RWPE1 (cell line): ENCODE measurements at places on chromosomes 11 and 22.

- DNase-seq, result no peak
Observed at GRCh38 chr22:47808886-47809620, 1046.6 kb downstream of the TBC1D22A start.

GRCh38 chr22:48576333-48577013 is 1251.2 kb downstream of the BRD1 start:
- DNase-seq, result no peak

DNA sequence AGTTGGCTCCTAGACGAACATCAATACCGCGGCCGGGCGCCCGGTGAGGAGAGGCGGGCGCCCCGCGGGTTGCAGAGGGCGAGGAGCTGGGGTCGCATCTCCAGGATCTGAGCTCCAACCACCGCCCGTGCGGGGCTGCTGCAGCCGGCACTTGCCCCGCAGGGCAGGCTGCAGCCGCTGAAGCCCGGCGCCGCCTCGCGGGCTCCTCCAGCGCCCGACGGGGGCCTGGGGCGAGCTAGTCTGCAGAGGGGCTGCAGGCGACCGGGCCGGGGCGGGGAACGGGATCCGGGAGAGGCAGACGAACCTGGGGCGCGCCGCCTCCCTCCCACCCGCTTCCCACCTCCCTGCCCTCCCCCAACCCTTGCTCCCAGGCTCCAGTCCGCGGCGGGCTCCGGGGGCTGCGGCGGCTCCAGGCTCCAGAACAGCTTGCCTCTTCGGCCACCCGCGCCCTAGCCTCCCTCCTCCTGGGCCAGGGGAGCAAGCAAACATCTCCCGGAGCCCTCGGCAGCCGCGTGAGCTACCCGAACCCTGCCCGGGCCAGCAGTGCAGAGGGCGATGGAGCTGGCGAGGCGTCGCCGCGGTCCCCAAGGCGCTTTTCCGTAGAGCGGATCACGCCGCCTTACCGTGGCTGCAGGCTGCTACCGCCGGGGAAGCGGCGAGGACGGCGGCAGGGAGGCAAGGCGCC is 802 bp downstream of the TENM4 start:
- peak; percentile 23 for DNase-seq

DNA sequence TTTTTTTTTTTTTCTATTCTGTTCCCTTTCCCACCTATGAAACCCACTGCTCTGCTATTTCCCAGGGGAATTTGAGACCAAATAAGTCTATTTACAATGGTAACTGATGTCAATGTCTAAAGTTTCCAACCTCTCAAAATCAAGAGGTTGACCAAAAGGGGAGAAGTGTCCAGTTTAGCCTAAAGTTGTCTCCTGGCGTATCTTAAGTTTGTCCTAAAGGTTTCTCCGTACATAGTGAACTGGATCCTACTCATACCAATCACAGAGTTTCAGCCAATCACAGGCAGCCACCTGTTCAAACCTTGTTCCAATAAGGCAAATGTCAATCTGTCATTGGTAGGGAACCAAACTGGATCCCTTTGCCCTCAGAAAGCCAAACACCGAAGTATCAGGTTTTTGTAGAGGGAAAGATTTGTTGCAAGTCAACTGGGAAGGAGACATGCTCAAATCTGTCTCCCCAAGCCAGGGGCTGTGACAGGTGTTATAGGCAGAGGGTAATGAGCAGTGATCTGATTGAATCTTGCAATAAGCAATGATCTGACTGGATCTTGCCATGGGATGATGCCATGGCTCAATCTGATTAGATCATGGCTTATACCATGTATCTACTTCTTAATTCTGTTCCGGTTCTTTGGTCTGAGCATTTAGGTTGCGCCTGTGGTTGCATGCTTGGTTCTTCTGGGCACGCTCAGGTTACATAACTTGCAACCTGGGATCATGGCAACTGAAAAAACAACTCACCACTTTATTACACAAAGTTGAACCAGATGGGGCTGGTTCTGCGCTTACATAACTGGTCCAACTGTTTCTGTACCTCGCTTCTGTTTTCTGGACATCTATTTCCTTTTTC is 1.1 kb upstream of the VPS37C start:
- DNase-seq, result peak; percentile 66

- DNase-seq, result no peak
Observed at GRCh38 chr11:109223451-109223850, 198.5 kb upstream of the C11orf87 start.

DNA sequence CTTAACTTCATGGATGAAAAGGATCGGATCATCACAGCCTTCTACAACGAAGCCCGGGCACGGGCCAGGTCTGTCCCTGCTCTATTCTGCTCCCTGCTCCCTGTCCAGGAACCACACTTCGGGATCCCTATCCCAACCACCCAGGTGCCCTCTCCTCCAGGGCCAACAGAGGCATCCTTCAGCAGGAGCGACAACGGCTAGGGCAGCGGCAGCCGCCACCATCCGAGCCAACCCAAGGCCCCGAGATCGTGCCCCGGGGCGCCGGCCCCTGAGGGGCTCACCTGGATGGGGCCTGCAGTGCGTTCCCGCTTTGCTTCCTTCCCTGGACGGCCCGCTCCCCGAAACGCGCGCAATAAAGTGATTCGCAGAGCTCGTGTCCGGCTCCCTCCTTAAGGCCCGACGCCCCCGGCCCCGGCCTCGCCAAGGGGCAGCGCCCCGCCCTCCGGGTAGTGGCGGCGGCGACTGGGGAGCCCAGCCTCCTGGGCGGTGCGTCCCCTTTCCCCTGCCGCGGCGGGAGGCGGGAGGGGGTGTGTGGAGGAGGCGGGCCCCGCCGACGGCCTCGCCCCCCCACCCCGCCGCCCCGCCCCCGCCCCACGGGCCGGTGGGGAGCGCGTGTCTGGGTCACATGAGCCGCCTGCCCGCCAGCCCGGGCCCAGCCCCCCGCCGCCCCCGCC is at the start of gene VEGFB:
Gene VEGFB, plus strand, starts transcription at position 672 of the 674 bp plus-strand sequence. CDS start 250 bp downstream, outside the sequence.
- no peak for DNase-seq

DNA sequence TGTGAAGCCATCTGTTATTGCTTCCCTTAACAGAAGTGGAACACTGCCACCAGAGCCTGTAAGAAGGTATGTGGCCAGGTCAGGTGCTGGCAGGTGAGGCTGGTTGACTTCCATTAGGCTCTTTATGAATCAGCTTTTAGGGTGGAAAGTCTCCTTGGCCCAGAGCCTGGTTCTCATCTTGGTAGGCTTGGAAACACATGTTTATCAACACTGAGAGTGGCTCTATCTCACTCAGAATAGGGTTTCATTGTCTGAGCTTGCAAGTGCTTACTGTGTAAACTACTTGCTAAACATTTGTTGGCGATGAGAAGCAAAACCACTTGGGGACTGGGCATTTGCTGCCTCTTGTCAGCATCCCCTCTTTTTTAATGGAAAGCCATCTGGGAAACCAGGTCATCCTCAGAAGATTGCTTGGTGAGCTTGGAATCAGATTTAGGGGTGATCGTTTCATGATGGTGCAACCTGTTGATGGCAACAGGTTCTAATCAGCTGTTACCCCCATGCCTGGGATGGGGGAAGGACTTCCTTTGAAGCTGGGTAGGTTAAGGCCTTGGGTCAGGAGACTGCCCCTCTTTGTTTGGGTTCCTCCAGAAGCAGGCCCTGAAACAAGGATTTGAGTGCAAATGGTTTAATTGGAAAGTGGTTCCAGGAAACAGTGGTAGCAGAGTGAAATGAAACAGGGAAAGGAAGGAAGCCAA is 75.0 kb upstream of the AMPD3 start:
- no peak for DNase-seq

GRCh38 chr11:65478388-65479183 is 20.3 kb upstream of the MALAT1 start:
- DNase-seq, result no peak

DNA sequence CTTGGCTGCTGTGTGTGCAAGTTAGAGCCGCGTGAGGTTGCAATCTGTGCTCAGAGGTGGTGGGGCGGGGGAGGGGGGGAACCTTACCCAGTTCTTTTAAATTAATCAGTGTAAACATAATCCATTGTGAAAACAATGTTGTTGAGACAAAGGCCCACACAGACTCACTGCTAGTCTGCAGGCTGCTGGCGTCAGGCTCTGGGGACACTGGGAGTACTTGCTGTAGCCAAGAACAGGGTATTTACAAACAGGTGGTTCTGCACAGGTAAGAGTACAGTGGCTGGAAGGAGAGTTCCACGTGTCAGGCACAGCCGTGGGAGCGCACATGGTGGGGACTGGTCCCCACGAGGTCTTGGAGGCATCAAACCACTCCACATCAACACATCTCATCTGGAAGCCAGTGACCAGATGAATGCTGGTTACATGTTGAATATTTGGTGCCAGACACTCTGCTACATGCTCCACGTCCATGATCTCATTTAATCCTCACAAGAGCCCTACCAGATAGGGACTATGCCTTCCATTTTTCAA is 27.4 kb downstream of the SCUBE1 start:
- DNase-seq, result no peak

DNA sequence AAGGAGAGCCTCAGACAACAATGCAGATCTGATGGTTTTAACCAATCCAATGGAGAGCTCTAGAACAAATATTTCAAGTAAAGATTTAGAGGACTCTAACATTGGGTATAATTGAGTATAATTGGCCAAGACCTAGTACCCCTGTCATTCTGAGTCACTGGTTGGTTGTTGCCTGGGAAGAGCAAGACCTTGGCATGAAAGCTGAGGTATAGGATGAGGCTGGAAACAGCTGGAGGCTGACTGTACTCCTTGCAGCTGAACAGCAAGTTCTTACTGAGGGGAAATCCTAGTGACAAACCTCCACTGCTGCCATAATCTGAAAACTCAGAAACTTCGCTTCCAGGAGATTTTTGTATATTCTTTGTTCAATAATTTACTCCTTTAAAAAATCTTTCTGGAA is 54.3 kb upstream of the MUC15 start:
- peak; percentile 2 for DNase-seq

GRCh38 chr22:27843441-27843840 is 41.9 kb upstream of the MN1 start:
- DNase-seq, result no peak

GRCh38 chr11:75425422-75425821 is 7.6 kb downstream of the KLHL35 start:
- DNase-seq, result no peak

- DNase-seq, result no peak
Observed at GRCh38 chr22:45511847-45512261, 9.2 kb downstream of the FBLN1 start.

- DNase-seq, result peak; percentile 99
Observed at GRCh38 chr11:47946682-47947559, 33.4 kb upstream of the PTPRJ start.

DNA sequence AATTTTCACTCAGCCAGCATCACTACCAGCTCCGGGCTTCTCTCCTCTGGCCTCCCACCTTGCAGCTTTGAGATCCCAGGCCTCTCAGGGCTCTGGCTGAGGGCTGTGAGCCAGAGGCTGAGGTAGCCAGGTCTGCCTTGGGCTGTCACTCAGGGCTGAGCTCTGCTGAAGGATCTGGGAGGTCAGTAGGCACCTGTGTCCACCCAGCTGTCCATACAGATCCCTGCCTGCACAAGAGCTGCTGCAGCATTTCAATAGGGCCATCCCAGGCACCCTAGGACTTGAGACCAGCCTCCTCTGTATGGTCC is 12.6 kb downstream of the KCNQ1OT1 start:
- no peak for DNase-seq

GRCh38 chr11:115939731-115940421 is 435.7 kb upstream of the CADM1 start:
- no peak for DNase-seq

DNA sequence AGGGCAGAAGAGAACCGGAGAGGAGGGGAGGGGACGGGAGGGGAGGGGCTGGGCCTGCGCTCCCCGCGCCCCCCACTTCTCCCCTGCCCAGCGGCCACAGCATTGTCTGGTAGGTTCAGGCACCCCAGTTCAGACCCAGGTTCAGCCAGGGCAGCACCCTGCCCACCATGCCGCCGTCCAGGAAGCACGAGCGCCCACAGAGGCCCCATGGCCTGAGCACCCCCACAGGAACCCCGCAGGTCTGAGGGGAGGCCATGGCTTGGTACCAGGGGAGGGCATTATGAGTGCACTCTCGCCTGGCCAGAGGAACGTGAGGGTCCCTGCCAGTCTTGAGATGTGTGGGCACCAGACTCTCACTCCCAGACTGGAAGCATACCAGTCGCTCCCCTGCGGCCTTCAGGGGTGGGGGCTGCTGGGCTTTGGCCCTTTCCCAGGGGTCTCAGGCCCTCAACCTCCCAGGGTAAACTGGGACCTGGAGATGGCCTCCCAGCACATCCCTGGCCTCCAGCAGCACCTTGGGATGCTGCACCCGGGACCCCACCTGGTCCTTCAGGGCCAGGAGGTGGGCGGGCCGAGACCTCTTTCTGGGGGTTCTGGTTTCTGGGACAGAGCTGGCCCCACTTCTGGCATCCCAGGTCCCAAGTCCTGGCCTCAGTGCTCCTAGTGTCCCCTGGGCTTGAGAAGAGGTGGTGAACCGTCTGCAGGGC is 597 bp upstream of the PLXNB2 start:
- DNase-seq, result no peak

GRCh38 chr11:121930004-121930965 is 185.7 kb downstream of the BLID start:
- no peak for DNase-seq

DNA sequence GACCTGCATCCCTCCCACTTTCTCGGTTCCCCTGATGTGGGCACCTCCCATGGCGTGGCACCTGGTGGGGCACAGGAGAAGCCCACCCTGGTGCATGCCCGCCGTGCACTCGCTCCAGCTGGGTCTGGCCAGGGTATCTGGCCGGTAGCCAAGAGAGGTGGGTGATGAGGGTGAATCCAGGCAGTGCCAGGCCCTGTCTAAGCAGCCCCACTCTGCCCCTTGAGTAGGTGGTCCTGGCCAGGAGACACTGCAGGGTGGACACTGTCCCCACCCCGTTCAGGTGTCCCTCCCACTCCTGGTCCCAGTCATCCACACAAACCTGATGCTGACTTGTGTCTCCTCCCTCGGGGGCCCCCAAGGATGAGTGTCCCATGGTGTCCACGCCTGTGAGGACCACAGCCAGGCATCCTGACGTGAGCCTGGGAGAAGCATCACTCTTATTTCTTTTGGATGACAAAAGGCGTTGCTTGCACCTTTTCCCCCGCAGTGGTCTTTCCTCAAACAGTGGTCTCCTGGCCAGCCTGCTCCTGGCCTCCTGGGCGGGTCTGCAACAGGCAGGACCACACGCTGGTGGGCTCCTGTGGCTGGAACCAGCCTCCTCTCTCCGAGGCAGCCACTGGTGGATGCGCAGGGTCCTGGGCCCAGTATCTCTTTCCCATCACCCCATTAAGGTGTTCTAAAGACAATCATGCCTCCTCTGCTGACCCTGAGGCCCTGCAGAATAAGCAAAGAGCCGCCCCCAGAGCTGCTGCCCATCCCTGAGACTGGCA is 922.3 kb downstream of the BRD1 start:
- no peak for DNase-seq

- peak; percentile 18 for DNase-seq
Observed at GRCh38 chr11:83827940-83828554, 541.9 kb upstream of the CCDC90B start.

GRCh38 chr22:32803738-32804435 is 2.4 kb downstream of the TIMP3 start:
- DNase-seq, result no peak

GRCh38 chr11:108117746-108118371 is 3.5 kb upstream of the ACAT1 start:
- peak; percentile 44 for DNase-seq
